Esophagus squamous epithelium (tissue), 5 donors: ENCODE measurements at places on chromosomes 6 and 20.

- DNase-seq: no peak
Measured at GRCh38 chr6:46233129-46233528, 62.3 kb upstream of the ENPP5 start.

DNA sequence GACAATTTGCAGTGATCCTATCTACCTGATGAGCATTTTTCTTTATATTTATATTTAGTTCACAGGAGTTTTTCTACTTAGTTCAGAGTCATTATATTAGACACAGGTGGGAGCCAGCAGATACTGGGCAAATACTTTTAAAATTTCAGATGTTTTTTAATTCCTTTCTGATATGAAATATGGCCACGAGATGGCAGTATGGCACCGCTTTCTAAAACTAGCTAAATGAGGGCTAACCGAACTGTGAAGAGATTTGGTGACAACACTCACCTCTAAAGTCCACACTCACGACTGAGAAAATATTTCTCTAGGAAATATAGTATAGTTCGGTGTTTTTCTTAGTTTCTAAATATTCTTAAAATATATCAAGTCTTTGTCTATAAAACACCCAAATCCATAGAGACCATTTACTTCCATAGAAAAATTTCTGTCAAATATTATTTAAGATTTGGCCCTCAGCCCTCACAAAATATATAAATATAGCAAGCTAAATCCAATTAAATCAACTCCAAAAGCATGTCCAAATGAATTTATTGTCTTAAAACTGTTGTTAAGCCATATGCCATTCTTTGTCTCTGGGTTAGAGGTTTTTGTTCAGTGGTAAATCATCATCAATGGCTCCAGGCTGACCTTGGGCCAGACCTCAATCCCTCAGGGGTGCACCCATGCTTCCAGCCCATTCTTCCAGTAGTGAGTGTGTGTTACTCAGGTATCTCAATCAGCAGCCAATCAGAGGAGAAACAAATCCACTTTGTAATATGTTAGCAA is 63.6 kb downstream of the HUS1B start:
- no peak for DNase-seq

DNA sequence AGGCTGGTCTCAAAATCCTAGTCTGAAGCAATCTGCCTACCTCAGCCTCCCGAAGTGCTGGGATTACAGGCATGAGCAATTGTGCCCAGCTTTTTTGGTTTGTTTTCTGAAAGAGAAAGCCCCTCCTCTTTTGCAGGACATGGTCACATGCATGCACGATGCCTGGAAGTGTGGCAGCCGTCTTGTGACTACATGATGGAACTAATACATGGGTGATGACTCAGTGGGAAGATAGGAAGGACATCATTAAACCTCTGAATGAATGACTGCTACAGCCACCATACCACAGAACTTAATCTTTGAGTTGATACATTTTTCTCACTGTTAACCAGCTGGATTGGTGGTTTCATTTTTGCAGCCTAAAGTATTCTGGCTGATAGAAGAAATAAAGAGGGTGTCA is 13.4 kb upstream of the CTNNBL1 start:
- no peak for DNase-seq

DNA sequence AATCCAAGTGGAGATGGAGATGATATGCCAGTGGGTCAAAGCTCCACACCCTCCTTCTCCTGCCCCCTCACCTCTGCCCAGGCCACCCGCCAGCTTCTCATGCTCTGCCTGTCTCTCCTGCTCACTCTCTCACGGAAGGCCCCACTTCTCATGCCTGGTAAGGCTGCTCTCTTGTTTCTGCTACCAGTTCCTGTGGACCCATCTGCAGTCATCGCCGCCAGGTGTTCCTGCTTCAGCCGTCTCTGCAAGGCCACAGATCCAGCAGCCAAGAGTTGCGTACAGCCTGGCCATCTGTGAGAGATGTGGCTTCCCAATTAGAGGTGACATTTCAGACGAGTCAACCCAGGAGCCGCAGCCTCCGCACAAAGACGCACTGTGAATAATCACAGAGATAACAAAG is 40.8 kb upstream of the NXT1 start:
- no peak for DNase-seq
